Stimulated activated CD4-positive, alpha-beta T cell treated with anti-CD3 and anti-CD28 coated beads, Interleukin-15, amount 100 ng/mL, for 24 hours (primary cell): ENCODE measurements at places on chromosomes 1 and 21.
A peak's percentile ranks its signal among the peaks of the same experiment; 100 is the strongest.

DNA sequence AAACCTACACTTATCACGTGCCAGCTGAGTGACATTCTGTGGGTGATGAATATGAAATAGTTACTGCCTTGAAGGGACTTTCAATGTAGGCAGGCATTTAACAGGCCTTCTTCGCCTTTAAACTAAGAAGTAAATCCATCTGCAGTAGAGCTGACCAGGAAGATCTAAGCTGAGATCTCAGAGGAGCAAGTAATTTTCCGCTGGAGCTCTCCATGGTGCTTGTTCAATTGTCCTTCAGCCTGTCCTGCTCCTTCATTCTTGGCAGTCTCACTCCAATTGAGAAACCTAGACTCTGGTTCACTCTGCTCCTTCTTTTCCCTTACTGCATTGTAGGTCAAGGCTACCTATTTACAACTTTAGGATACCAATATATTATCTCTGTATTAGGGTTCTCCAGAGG, 183.5 kb downstream of the HMCN1 start:
- no peak for DNase-seq

GRCh38 chr1:220336391-220337031, 64.3 kb upstream of the RAB3GAP2 start:
- no peak for DNase-seq

DNA sequence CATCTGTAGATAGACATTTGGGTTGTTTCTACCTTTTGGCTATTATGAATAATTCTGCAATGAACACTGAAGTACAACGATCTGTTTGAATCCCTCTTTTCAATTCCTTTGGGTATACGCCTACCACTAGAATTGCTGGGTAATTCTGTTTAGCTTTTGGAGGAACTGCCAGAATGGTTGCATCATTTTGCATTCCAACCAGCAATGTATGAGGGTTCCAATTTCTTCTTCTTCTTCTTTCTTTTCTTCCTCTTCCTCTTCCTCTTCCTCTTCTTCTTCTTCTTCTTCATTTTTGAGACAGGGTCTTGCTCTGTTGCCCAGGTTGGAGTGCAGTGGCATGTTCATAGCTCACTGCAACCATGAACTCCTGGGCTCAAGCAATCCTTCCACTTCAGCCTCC, 13.8 kb upstream of the THEM5 start:
- DNase-seq = no peak

- no peak for DNase-seq
These were observed 7.4 kb upstream of the CELSR2 start for GRCh38 chr1:109241841-109242345.

DNA sequence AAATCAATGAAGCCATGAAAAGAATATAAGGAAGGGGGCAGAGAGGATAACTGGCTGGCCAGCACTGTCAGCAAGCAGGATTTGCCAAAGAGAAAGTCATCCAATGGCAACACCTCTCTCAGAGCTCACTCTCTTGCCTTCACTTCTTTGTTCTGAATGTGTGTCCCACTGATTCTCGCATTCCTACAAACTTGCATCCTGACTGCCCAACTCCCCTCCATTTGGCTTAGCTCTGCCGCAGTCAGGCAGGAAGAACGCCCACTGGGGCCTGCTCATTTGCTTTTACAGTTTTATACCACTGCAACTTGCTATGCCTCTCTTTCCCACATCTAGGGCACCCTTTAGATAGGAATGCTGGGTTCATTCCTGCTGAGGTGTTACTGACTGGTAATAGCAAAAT, 364.2 kb upstream of the ST6GALNAC5 start:
- no peak for DNase-seq

GRCh38 chr1:32733582-32734321, 31.2 kb upstream of the SYNC start:
- DNase-seq = no peak

DNA sequence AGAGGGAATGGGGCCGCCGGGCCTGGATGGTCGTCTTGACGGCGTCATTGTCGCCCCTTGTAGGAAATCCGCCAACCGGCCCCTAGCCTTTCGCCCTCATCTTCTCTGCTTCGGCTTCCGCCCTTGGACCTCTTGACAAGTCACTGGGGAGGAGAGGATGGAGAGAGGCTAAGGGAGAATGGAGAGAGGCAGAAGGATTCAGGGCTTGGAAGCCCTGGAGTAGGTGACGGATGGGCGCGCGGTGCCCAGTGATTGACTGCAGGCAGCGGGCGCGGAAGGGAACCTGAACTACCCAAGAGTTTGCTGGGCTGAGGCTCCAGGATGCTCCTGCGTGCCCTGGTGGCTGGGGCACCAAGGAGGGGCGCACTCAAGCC, 651 bp downstream of the PDE4B start:
- no peak for DNase-seq

DNA sequence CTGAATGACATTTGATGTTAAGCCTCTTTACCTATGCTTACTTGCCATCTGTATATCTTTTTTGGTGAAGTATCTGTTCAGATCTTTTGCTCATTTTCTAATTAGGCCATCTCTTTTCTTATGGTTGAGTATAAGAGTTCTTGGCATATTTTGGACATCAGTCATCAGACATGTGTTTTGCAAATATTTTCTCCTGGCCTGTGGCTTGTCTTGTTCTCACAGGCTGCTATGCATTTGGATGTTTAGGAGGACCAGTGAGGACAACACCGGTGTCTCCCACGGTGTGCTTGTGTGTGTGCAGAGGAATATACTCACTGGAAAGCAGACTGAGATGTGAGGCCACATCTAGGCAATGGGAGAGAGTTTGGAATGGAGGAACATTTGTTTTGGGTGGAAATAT, 87.1 kb upstream of the LYST start:
- DNase-seq = no peak

- DNase-seq = no peak
These were observed 15.8 kb upstream of the CCDC190 start for GRCh38 chr1:162876751-162877150.

- no peak for DNase-seq
These were observed 19.1 kb downstream of the NOL9 start for GRCh38 chr1:6535214-6535613.

DNA sequence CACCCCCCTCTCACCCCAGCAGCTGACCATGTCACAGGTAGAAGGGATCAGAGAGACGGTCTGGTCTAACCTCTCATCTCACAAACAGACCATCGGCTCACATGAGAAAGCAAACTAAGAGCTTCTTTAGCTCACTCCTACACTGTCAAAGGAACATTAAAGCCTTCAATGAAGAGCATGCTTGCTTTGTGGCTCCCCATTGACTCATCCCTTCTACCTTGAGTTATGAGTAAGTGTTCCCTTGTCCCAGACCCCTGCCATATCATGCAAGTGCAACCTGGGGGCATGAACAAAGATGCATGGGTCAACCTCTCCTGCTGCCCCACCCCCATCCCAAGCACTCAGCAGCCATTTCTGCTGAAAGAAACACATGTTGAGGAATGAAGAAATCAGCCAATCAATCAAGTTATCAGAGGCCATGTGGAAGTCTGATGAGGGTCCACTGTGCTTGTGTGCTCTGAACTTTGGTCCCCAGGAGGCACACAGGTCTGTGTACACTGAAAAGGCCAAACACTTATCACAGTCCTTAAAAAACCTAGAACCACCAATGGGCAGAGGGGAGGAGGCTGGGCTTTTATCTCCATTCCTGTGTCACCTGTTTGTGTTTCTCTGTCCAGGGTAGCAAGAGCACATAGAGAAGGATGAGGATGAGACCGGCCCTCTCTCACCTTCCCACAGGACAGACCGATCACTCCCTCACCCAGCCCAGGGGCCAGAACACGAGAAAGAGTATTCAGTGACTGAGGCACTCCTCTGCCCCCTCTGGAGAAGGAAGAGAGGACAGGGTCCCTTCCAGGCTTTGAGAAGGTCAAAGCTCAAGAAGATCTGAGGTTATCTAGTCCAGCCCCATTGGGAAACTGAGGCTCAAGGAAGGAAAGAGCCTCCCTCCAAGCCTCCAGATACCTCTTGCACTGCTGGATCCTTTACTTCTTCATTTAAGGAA, 9.5 kb downstream of the ETNK2 start:
- DNase-seq = no peak

DNA sequence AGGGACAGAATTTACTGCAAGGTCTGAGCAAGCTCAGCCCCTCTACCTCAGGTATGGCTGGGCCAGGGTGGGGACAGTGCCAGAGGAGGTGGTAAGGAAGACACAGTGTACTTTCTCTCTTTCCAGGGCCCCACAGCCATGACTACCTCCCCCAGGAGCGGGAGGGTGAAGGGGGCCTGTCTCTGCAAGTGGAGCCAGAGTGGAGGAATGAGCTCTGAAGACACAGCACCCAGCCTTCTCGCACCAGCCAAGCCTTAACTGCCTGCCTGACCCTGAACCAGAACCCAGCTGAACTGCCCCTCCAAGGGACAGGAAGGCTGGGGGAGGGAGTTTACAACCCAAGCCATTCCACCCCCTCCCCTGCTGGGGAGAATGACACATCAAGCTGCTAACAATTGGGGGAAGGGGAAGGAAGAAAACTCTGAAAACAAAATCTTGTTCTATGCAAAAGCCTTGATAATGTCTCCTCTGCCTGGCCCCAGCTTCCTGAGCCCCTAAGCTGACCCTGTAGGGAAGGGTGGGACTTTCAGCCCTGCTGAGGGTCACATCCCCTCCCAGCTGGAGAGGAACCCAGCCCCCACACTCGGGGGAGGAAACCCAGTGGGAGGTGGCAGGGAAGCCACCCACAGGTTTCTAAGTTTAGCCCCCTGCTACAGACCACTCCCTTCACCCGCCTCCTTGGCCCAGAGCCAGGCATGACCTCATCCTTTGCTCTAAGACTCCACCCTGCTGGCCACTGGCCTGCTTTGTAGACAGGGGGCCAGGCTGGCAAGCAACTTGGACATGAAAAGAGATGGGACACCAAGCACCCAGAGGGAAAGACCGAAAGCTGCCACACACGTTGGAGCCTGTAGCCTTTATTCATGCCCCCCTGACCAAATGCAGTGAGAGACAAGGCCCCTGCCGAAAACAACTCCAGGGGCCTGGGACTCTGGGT, 6.4 kb downstream of the RHOC start:
- peak; percentile 74 for DNase-seq

- no peak for DNase-seq
These were observed 294.4 kb downstream of the PLPP3 start for GRCh38 chr1:56284928-56285327.

DNA sequence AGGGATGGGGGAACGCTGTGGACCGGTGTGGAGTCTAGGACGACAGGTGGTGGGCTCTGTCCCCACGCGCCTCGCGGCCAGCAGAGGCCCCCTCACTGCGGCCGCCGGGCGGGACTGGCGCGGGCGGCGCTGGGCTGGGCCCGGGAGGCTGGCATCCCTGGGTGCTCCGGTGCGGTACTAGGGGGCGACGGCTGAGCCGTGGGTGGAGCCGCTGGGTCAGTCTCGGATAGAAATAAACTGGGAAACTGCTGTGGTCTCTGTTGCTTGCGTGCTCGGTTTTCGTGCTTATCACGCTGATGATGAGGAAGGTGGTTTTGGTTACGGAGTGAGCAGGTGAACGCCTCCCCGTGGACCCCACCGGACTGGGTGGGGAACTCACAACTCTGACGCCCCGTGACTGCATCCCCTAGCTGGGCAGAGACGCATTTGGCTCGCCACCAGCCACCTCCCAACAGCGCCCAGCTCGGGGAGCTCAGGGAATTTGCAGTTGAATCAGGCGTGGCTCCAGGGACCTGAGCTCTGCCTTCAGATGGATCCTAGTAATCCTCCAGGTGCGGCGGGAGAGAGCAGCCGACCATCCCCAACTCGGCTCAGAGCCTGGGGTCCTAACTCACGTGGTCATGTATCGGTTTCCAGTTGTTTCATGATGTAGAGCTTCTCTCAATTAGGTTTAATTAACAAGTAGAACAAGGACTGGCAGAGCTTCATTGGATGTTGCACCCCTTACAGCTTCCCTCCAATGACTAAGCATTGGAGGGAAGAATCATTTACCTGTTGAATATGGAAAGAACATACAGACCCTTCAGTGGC, 32.1 kb downstream of the HSD17B7 start:
- peak; percentile 6 for DNase-seq

DNA sequence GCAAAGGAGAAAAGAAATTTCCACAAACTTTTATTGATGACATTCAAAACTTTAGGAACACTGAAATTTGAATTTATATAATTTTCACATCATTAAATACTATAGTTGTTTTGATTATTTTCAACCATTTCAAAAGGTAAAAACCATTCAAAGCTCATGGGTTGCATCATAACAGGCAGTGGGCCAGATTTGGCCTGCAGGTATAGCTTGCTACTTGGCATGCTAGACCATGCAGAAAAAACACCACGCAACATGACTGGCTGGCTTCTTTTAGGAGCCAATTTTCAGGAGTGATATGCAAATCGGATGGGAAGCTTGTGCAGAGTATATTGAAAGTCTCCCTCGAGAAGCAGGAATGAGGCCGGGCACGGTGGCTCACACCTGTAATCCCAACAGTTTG, 144.8 kb downstream of the GLUL start:
- DNase-seq = no peak

DNA sequence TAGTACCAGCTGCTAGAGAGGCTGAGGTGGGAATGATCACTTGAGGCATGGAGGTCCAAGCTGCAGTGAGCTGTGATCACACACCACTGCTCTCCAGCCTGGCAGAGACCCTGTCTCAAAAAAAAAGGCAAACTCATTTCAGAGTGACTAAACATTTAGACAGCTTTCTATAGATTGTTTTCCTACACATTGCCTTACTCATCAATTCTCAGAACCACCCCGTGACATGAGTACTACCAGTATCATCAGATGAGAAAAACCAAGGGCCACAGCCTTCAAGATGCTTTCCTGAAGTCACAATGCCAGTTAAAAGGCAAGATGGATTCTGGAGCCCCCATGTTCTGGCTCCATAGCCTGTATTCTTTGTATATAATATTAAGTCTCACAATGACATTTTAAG, 22.4 kb upstream of the SMPDL3B start:
- DNase-seq = peak; percentile 27

- DNase-seq = no peak
These were observed 25.5 kb downstream of the IFNGR2 start for GRCh38 chr21:33428669-33429068.

- no peak for DNase-seq
These were observed 110.0 kb downstream of the RGL1 start for GRCh38 chr1:183914891-183915290.

DNA sequence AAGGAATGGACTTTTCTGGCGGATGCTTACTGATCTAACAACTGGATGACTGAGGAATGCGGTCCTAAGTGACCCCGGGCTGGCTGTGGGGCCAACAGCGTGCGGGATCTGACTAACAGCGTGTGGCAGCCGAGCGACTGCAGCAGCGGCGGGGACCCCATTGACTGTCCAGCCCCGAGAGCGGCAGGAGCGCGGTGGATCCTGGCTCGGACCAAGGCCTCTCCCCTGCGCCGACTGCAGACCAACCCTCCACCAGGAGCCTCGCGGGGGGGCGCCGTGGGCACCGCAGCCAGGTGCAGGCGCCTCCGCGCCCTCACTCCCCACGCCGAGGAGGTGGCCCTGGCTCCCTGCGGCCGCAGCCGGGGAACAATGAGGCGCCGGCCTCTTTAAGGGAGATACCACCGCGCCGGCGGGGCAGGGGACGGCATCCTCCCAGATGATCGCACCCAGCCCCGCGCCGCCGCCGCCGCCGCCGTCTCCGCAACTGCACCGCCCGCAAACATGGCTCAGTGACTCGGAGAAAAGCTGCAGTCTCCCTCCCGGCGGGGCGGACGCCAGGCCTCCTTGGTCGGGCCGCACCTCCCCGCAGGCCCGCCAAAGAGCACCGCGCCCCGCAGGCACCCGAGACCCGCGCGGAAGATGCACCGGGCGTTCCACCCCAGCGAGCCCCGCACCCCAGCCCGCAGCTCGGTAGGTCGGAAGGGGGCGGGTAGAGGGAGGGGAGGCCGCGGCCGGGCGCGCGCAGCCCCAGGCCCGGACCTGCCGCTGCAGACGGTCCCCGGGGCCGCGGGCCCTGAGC, 694 bp upstream of the PDIK1L start:
- peak; percentile 82 for DNase-seq

- DNase-seq = no peak
These were observed 95.2 kb downstream of the KCNJ6 start for GRCh38 chr21:37821092-37821491.
